ENCODE measurements at places on chromosomes 3 and 15.
A peak's percentile ranks its signal among the peaks of the same experiment; 100 is the strongest.

DNA sequence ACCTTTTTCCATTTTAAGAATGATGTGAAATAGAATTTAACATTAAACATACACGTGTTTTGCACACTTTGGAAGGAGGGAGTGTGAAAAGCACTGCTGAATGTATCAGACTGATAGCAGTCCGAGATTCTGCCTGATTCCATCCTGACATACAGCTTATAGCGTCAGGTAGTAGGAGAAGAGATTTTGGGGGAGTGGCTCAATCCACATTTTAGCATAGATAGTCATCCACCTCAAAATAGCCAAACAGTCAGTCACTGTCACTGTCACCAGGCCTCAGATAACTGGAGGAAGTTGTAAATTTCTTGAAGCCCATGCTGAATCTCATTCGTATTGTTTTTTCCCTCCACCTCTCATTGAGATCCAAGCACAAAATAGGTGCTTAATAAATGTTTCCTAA, 35.4 kb upstream of the ARHGEF26 start:
- no peak for DNase-seq

DNA sequence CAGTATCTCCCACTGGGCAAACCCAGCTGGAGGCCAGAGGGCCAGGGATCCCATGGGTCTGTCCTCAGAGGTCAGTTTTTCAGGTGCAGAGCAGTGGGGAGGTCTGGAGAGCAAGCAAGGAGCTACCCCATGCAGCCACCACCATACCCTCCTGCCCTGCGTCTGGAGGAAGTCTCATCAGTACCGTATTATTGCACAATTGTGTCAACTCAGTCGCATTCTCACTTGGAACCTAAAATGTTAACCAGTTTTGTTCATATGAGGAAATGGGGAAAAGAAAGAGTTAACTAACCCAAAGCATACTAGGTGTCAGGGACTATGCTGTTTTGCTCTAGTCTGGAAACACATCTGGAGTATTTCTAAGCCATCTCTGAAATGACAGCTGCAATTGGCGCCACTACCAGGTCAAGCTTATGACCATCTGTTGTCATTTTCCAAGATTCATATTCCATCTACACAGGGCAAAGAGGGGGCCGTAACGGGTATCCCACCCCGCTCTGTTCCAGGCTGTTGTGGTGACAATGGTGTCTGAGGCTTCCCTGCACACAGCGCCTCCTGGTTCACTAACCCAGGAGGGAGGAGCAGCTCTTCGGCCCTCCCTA, 16.9 kb upstream of the APBA2 start:
- DNase-seq = no peak

DNA sequence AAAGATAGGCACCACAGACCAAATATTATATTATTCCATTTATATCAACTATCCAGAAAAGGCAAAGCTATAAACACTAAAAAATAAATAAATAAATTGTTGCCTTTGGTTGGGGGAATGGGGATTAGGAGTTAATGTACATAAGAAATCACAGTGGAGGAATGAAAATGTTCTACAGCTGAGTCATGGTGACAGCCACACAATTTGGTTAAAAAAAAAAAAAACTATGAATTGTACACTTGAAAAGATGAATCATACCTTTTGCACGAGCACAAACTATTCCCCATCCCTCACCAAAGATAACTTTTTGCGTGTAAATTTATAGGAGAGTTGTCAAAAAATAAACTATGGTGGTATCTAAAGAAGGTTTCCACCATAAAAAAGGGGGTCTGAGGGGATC, 103.2 kb downstream of the TBC1D5 start:
- no peak for DNase-seq

GRCh38 chr3:51637941-51638471, 33.0 kb upstream of the TEX264 start:
- DNase-seq = peak; percentile 76

- no peak for DNase-seq
These were observed 31.8 kb downstream of the RAB6B start for GRCh38 chr3:133863911-133864310.
